ENCODE measurements at places on chromosomes 5 and 9.

GRCh38 chr5:151202381-151203139 lies 21.3 kb downstream of the CCDC69 start:
- DNase-seq = no peak

- peak; percentile 87 for DNase-seq
Observed at GRCh38 chr5:173326501-173326960, 1.7 kb downstream of the STC2 start.

- no peak for DNase-seq
Observed at GRCh38 chr5:61120534-61120933, 41.7 kb downstream of the SMIM15 start.

DNA sequence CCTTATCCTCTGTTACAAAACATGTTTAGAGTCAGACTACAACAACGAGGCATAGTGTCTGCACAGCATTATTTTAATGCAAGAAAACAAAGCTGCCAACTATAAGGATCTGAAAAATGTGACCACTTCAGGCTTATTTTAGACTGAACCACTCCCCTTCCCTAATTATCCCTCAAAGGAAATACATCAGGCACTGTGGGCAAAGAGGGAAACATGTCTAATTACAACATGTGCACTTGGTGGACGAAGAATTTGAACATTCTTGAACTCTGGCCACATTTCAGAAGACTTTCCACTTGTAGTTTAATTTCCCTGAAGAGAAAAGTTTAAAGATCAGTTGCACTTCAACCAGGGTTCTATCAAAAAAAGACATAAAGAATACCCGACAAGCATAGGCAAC lies 3.8 kb downstream of the MTMR12 start:
- no peak for DNase-seq

DNA sequence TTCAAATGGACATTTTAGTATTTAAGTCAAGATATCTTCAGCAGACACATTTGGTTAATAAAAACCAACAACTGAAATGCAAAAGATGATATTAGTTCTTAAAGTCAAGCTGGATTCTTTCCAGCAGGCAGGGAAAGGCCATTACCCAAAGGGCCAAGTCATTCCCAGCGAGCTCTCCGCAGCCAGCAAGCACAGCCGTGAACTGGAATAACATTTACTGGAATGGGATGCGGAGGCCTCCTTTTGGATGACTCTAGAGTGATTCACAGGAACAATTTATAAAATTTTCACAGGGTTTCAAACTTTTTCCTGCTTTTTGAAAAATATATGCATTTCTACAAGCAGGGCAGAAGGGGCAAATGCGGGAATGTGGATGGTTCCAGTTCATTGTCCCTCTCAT lies 76.6 kb upstream of the DAB2 start:
- DNase-seq = peak; percentile 80

GRCh38 chr5:6360323-6361072 lies 17.8 kb downstream of the MED10 start:
- DNase-seq = no peak

DNA sequence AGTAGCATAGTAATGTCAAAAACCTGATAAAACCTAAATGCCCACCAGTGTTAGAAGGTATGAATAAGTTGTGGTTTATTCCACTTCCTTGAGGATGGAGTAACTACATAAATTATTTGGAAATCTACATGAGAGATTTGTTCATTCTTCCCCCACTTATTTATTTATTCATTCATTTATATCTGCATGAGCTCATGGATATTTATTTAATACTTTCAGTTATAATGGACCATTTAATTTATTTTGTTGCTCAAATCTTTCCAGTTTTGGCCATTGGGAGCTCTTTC lies 223.8 kb upstream of the S1PR3 start:
- DNase-seq = no peak

DNA sequence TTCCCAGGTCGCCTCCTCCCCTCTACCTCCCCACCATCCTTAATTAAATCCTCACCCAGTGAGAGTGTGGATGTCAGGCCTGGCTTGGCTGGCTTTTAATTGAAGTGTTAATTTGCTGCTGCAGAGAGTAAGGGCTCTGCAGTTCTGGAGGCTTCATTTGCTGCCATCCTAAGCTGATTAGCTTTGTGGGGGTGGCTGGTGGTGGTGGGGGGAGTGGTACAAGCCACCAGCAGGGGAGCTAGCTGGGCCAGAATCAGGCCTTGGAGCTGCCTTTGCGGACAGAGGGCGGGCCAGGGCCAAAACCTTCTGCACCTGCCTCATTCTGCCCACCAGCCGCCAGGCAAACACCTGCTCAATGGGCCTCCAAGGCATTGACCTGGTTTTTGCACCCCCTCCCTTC lies 26.8 kb upstream of the TIFAB start:
- no peak for DNase-seq

DNA sequence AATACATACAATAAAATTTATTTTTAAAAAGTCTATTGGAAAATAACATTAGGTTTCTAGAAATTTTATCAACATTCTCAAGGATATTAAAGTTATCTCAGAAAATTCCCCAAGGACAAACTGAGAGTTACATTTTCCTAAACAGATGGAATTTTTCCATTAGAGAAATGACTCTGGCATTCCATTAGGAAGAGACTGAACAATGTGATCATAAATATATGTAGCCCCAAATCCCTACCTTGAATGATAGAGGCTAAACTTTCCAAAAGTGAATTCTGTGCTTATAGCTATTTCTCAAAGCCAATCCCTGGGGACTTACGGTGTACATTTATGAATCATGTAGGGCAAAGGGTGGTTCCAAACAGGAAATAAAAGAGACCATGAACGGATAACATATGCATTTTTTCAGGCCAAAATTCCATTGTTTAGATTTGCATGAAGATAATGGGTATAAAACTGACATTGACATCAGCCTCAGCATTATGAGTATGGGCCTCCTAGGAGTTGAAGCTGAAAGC lies 1181.0 kb upstream of the DMAC1 start:
- no peak for DNase-seq

GRCh38 chr9:136307215-136307750 lies 3.4 kb upstream of the CCDC187 start:
- no peak for DNase-seq

GRCh38 chr5:58012102-58012501 lies 447.8 kb downstream of the PLK2 start:
- DNase-seq = no peak

GRCh38 chr5:5592541-5592940 lies 170.1 kb downstream of the ICE1 start:
- DNase-seq = no peak

DNA sequence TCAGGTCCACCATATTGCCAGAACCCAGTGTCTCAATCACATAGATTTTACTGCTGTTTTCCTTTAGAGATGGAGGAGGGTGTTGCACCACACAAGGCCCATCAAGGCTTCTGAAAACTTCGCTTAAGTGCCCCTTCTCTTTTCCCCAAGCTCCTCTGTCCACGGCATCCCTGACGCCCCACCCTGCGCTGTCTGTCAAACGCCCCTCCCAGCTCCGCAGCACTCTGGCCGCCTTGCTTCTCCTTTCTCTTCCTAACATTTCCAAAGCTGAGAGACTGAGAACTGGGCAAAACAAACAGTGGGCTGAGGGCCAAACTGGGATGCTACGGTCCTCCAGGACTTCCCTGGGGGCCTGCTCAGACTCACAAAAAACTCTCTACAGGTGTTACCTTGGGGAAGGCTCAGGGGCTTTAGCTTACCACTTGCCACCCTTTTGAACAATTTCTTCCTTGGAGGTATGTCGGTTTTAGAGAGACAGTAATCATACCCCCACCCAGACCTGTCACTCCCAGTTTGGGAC lies 28.3 kb upstream of the ERGIC1 start:
- DNase-seq = no peak

DNA sequence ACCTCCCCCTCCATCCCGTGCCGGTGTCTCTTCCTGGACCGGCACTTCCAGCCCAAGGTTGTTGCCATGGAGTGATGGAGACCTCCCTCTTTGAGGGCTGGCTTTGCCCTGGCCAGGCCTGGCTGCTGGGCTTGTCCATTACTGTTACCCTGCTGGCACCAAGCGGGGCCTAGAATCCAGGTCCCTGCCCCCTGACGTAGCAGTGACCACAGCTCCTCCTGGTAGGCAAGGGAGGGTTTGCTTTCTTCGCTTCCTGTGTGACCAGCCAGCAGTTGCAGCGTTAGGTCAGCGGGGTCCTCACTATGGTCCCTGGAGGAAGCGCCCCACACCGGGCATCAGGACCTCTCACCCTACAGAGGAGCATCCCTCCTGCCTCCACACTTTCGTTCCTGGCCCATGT lies 146.7 kb upstream of the COL5A1 start:
- no peak for DNase-seq

- DNase-seq = no peak
Observed at GRCh38 chr5:35794684-35795375, 61.9 kb upstream of the IL7R start.

DNA sequence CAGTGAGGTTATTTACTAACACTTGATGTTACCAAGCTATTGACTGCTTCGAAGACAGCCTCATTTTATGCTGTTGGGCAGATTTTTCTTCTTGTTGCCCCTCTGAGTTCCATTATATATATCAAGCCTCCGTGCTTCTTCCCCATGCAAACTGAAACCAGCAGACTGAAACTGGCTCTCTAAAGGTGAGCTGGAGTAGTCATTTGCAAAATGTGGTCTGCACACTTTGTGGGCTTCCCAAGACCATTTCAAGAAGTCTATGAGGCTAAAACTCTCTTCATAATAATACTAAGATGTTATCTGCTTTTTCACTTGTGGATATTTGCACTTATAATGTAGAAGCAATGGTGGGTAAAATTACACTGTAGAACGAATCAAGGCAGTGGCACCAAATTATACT lies 13.9 kb downstream of the SLC36A1 start:
- DNase-seq = no peak

DNA sequence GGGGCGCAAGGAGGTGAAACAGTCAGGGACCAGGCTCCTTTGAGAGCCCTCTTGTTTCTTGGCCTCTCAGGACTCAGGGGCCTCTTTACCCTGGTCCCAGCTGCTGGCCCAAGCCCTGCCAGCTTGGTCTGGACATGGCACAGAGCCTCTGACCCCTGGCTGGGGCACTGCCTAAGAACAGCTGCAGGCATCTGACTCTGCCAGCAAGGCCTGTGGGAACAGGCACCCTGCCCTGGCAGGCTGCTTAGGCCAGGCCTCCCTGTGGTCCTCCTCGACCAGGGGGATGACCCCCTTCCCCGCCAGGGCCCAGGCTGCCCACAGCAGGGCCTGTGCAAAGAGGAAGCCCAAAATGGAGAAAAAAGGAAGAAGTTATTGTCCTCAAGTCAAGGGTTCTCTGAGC lies 25.5 kb downstream of the OLFML2A start:
- DNase-seq = no peak

DNA sequence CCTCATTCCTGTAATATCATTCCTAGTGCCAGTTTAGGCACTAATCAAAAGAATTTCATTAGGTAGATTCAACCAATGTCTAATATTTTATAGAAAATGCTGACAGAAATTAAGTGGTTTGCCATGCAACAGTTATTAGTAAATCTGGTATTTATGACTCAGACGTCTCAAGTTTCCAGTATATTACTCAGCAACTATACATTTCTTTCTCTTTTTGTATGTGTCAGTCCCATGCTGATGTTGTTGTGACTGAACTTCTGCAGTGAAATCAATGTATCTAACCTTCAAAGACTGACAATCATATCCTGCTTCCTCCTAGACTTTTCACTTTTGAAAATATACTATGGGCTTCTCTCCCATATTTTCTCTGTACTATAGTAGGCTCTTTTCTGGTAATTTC lies 822.5 kb downstream of the NR2F1-AS1 start:
- DNase-seq = peak; percentile 56

GRCh38 chr5:178465228-178465860 lies 124.8 kb downstream of the COL23A1 start:
- no peak for DNase-seq

- DNase-seq = peak; percentile 41
Observed at GRCh38 chr5:64811050-64811640, 42.4 kb downstream of the CWC27 start.

DNA sequence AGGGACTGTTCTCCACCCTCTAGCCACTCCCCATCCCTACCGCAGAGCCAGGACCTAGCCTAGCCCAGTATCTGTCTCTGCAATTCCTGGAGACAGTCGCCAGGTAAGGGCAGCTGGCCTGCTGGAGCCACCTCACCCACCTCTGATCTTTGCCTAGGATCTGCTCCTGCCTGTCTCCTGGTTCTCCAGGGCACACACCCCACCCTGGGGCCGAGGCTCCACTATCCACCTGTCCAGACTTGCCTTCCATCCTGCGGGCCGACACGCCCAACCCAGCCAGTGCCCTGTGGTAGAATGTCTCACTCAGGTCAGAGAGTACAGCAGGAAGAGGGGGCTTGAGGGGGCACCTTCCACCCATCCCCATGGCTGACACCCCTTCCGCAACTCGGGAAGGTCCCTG lies 15.7 kb upstream of the AQP7 start:
- DNase-seq = no peak

- no peak for DNase-seq
Observed at GRCh38 chr5:13843175-13843846, 101.2 kb downstream of the DNAH5 start.

DNA sequence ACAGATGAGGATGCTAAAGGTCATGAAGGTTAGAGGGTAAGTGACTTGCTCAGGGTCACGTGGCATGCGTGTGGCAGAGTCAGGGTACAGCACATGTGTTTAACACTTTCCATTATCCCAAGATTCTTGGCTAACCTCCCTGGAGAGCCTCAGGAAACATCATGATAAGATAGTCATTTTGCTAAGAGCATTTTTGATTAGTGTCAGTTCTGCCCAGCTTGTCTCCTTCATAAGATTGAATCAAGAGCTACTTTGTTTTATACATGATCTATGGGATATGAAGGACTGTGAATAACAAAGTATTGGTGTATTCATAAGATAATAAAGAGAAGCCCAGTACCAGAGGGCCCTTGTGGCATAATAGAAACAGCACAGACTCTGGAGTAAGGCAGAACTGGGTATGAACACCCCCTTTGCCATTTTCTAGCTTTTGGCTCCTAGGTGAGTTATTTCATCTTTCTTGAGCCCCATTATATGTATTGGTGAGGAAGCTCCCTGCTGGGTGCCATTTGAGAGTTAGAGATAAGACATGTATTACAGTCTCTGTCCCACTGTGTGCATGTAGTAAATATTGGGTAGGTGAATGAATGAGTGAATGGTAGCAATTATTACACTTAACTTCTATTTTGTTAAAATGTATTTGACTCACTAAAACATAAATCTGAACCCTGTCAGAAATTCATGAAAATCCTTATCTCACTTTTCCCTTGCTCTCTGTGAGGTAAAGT lies 16.1 kb downstream of the PTPDC1 start:
- no peak for DNase-seq

DNA sequence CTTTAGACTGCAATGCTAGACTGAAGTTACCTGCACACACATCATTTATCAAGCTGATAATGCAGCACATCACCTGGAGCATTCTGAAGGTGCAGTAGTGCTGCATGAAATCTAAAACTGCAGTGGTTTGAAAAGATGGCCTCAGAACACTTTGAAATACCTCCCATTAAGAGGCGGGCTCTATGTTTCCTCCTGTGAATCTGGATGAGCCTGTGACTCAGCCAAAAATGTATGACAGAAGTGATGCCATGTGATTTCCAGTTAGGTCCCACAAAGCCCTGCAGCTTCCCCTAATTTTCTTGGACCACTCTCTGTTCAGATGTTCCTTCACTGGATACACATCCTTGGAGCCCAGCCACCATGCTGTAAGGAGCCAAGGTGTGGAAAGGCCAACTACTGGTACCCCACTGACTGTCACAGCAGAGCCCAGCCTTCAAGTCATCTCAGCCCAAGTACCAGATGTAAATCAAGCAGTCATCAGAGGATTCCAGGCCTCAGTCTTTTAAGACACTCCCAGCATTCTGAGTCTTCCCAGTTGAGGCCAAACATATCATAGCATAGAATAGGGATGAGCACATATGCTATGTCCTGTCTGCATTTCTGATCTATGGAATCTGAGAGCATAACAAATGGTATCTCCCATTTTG lies 27.2 kb upstream of the DEPDC1B start:
- DNase-seq = no peak
